CD4-positive, alpha-beta T cell treated with Interleukin-6 for 4 hours (primary cell): ENCODE measurements at places on chromosomes 1 and 21.

GRCh38 chr1:206457408-206458120, 12.7 kb upstream of the IKBKE start:
- no peak for DNase-seq

DNA sequence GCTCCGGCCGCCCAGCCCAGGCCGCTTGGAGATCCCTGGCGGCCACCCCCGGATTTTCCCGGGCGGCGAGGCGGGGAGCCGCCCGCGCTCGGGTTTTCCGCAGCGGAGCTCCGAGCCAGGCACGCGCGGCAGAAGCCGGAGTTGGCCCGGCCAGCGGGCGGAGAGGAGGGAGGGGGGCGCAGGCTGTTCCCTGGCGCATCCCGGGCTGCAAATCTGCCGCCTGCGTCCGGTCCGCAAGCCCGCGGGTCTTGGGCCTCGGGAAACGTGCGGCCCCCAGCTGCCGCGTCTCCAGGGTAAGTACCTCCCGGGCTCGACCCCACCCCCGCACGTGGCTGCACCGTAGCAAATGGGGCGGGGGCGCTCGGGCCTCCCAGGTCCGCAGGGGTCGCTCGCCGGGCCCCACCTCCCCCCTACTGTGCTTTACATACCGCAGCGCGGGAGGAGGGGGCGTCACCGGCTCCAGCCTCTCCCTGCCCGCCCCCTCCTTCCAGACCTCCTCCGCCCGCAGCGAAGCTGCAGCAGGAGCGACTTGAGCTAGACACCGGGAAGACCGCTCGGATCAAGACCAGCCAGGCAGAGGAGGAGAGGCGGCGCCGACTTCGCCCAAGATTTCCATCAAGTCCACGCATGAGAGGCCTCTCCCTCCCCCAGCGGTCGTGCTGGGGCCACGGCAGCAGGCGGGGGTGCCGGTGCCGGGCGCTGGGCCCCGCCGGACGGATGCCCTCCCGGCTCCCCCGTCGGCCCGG, 1.6 kb downstream of the TMEM200B start:
- no peak for DNase-seq

GRCh38 chr1:160309571-160309970, 24.6 kb upstream of the PEX19 start:
- no peak for DNase-seq

GRCh38 chr1:232519186-232519585, 110.7 kb downstream of the SIPA1L2 start:
- no peak for DNase-seq

DNA sequence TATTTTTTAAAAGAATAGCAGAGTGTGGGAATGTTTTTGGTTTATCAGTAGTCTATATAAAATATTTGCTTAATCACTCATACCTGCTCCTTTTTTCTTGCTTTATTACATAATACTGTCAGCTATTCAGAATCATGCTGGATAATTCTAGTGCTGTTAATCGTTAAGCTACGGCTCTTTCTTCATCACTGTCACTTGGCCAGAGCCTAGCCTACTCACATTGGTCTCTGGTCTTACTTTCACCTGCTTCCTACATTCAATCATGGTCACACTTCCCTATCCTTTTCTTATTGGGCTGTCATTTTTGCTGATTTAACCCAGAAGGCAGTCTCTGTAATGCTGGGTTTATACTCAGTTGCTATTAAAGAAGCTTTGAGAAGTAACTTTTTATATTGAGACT, 2.5 kb downstream of the KLHL20 start:
- no peak for DNase-seq

- DNase-seq: no peak
Measured at GRCh38 chr1:185358957-185359356, 41.9 kb upstream of the IVNS1ABP start.

GRCh38 chr1:50559421-50559820, 136.2 kb upstream of the DMRTA2 start:
- DNase-seq: no peak

DNA sequence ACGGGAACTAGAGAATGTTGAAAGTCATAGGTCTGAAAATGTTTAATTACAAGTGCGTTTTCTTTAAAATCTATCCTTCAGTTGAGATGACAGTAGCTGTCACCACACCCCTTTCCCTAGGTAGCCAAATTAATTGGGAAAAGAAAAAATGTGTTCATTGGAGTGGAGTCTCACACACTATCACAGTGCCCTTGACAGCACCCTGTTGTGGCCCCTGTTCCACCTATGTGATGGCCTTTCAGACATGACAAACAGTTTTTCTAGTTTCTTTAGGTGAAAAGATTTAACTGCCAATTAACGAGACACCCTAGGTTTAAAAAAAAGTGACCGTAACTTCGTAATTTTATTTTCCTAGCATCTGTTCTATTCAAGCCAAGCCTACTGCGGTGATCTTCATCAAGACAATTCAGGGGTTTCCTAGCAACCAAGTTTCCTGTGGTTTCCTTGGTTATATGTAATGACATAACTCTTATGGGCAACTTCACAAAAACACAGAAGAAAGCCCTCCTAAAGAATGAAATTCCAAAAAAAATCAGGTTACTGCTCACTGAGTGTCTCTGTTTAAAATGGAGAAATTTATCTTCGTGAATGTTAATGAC, 298.3 kb downstream of the PDE4B start:
- DNase-seq: no peak

GRCh38 chr1:43781574-43781973, 74.2 kb downstream of the ST3GAL3 start:
- no peak for DNase-seq

GRCh38 chr1:114703242-114703641, 7.9 kb upstream of the AMPD1 start:
- DNase-seq: no peak

GRCh38 chr21:44761011-44761729, 40.5 kb downstream of the UBE2G2 start:
- peak; percentile 14 for DNase-seq

DNA sequence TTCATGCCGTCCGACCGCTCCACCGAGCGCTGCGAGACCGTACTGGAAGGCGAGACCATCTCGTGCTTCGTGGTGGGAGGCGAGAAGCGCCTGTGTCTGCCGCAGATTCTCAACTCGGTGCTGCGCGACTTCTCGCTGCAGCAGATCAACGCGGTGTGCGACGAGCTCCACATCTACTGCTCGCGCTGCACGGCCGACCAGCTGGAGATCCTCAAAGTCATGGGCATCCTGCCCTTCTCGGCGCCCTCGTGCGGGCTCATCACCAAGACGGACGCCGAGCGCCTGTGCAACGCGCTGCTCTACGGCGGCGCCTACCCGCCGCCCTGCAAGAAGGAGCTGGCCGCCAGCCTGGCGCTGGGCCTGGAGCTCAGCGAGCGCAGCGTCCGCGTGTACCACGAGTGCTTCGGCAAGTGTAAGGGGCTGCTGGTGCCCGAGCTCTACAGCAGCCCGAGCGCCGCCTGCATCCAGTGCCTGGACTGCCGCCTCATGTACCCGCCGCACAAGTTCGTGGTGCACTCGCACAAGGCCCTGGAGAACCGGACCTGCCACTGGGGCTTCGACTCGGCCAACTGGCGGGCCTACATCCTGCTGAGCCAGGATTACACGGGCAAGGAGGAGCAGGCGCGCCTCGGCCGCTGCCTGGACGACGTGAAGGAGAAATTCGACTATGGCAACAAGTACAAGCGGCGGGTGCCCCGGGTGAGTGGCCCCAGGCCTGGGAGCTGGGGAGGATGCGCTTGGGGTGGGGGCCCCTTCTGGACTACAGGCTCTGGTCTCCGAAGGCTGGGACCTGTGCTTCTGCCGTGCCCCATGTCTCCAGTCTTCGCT, 1.1 kb downstream of the SKI start:
- peak; percentile 72 for DNase-seq

DNA sequence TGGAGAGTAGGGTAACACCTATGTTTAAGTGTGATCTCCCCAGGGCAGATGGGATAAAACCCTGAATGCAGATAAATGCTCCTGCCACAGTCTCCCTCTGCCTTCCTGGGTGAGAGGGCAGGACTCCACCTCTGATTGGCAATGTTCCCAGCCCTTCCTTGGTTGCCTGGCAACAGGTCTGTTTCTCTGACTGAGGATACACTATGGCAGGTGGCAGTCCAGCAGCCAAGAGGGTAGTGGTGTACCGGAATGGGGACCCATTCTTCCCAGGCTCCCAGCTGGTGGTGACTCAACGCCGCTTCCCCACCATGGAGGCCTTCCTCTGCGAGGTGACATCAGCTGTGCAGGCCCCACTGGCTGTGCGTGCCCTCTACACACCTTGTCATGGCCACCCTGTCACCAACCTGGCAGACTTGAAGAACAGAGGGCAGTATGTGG, at the start of gene DCDC2B:
TSS of gene DCDC2B (plus strand) at position 199 of the 438 bp plus-strand sequence. CDS start at position 204, 5 bp downstream.
- no peak for DNase-seq

DNA sequence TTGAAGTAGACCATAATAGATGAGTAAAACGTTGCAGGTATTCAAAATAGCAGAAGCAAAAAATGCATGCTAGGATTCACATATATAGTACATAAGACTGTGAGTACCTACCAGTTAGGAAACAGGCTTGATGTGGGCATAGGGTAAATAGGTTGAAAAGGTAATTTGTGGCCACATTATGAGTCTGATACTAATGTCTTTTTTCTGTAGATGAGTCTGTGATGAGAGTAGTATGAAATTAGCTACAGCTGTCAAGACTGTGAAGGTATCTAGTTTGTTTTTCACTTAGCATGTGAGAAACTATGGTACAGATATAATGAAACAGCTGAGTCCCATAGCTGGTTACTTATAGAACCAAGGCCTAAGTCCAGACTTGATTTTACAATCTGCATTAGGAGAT, 12.4 kb upstream of the SPATA1 start:
- no peak for DNase-seq

DNA sequence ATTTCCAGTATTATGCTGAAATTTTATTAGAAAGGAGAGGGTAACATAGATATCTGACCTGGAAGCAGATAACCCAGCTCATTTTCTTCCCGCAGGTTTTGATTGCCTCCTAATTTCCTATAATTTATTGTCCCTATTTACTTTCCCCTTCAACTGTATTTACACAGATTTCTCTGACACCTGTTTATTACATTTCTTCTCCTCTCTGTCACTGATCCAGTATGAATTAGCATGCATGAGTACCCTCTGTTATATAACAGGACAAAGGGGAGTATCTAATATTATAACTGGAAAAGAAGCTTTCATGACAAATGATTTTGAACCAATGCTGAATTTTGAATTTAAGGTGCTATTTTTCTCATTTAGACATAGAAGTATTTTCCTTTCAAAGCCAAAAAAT, 37.4 kb downstream of the DENND1B start:
- DNase-seq: no peak

DNA sequence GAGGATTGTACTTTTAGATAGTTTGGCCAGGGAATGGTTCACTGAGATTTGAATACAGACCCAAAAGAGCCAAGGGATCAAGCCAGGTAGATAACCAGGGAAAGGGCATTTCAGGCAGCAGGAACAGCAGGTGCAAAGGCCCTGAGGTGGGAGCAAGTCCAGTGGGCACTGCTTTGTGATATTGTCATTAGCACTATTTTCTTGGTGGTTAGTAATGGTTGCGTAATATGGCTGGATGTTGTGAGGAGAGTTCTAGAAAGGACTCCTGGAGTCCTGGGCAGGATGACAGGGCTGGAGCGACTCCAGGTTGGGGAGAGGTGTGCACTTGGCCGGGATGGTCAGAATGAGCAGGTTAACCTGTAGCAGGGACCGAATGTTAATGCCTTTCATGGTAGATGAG, 4.4 kb downstream of the AZIN2 start:
- DNase-seq: no peak

DNA sequence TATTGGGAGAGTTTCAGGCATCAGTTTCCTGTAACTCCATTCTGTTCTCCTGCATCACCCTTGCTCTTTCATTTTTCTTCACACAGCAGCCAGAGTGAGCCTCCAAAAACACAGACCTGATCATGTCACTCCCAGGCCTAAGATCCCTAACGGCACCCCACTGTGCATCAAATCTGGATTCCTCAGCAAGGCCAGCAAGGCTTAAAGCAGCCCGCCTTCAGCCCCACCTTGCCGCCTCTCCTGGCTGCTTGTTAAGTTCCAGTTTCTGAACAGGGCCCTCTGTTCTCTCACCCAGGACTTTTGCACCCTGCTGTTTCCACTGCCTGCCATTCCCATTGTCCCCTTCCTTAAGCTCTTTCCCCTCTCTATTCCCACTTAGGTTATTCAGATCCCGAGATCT, 29.3 kb downstream of the C1orf116 start:
- no peak for DNase-seq

- no peak for DNase-seq
Measured at GRCh38 chr1:72284348-72285073, 2.2 kb upstream of the NEGR1 start.

DNA sequence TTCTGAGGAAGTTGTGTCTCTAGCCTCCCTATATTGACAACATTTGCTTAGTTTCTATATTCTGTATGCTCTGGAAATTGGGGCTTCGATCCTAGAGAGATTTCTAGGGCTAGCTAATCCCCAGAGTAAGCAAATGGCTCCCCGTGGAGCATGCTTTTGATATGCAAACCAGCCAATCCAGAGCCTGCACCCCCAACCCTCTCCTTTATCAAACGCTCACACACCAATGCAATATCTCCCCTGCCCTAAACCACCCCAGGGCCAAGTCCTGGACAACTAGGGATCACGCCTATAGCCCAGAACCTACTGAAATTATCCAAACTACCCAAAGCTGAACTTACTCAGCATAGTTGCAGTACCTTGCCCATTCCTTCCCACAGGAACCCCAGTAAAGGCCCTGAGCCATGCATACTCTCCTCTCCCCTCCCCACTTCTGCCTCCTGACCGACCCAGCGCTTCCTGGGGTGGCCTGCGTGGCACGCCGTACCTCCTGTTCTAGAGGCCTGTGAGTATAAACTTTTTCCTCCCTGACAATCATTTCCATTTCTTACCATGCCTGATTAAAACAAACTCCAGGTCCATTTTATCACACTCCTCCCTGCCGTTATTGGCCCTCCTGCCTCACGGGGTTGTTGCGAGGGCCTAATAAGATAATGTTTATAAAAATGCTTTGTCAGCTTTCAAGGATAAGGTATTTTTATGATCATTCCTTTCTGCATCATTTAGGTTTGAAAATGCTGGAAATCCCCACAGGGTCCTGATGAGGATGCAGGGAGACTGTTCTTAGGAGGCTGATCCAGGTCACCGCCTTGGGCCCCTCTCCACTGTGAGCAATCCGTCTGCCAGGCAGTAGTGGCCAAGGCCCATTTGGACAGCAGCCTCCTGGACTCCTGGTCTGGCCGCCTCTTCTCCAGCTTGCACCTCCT, 102.7 kb downstream of the TENT5C start:
- DNase-seq: no peak

DNA sequence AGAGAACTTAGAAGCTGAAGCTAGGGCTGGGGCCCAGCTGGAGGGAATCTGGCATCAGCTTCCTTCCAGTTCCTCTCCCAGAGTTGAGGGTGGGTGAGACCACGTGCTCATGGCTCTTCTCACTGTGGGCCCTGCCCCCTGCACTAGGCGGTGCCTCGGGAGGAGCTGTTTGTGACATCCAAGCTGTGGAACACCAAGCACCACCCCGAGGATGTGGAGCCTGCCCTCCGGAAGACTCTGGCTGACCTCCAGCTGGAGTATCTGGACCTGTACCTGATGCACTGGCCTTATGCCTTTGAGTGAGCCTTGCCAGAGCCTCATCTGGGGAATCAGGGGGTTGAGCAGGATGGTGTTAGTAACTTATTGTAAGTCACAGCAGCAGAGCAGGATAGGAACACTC, 16.1 kb downstream of the AKR1A1 start:
- DNase-seq: no peak

GRCh38 chr1:45172005-45172404, 34.4 kb downstream of the ZSWIM5 start:
- no peak for DNase-seq
